ENCODE measurements at places on chromosomes 2 and 18.
A peak's percentile ranks its signal among the peaks of the same experiment; 100 is the strongest.

DNA sequence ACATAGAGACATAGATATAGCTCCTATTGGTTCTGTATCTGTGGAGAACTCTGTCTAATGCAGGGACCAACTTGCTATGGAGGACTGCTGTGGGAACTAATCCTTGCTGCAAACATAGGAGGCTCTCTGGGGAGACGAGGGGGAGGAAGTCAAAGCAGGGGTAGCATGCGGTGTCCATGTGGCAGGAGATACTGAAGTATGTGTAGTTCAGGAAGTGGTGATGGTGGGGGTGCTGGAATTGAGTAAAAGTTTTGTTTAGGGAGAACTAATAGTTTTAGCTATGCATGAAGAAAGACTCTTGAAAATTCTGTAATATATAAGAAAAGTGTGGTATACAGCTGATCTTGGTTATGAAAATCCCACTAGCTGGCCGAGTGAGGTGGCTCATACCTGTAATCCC is 62.0 kb downstream of the ANKRD44 start:
- no peak for DNase-seq

DNA sequence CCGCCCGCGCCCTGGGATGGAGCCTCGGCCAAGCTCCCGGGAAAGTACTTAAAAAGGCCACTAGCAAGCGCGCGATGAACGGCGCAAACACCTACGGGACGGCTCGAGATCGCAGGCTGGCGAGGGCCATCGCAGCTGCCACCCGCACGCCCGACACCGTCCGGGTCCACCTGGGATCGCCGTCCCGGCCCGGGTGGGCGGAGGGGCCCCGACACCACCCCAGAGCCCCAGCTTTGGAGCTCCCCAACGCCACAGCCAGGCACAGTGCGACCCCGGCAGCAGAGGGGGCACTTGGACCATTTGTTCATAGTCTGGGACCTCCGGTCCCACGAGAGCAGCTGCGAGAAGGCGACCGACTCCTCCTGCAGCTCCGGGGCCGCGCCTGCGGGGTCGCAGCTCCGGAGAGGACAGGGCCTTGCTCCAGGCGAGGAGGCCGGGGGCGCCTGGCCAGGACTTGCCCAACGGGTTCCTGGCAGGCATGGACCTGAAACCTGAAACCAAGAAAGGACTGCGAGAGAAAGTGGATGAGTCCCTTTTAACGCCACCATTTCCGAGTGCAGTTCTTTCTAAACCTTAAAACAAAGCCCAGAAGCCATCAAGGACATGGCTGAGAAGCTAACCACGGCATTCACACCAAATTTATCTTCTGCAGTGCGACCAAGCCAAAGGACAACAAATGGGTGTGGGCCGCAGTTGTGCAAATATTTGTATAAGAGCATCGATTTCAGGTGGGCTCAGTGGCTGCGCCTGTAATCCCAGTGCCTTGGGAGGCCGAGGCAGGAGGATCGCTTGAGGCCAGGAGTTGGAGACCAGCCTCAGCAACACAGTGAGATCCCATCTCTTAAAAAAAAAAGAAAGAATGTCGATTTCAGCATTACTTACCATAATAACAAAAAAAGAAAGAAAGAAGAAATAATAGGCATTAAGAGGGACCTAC is 54.0 kb upstream of the IMP4 start:
- no peak for DNase-seq

DNA sequence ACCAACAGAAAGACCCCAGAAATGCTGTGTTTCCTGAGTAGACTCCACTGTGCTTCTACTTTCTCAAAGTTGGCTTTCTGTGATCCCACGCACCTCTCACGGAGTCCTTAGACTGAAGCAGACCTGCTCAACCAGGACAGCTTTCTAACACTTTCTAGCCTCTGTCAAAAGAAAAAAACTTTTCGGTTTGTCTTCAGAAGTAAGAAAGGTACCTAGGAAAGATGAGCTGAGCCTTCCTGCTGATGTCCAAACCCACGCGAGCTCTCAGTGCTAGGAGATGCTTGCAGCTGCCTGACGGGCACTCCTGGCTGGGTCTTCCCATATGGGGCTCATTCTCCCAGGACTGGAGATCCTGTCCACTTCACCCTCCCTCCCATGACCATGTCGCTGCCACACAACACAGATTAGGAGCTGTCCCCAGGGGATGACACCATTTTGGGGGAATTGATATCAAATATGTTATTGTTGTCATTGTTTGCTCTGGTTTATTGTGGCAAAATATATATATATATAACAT is 49.2 kb upstream of the DAPL1 start:
- DNase-seq: no peak

DNA sequence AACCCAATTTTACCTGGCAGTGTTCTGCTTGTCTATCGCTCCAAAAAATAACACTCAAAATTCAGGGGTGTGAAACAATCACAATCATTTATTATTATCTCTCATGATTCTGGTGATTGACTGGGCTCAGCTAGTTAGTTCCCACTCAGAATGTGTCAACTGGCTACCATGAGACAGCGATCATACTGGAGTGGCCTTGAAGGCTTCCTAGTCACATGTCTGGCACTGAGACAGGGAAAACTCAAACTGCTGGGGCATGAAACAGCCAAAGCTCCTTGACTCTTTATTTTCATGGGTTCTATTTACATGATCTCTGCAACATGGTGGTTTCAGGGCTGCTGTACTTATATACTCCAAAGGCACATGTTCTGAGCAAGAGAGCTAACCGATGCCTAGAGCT is 6.2 kb upstream of the ANXA4 start:
- no peak for DNase-seq

DNA sequence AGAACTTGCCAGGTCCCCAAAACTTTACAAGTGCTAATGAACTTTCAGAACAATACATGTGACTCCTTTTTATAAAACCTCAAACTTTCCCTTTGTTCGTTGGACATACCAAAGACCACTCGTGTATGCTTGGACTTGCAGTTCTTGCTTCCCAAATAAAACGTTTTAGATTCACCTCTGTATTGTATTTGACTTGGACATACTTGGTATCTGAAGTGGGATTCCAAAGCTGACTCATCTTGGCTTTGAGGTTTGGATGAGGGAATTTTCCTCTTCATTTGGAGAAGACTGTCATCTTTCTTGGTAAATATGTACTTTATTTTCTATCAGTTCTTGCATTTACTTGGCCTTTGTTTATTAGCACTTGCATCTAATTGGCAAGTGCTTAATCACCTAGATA is 8.0 kb upstream of the CYB5A start:
- no peak for DNase-seq

DNA sequence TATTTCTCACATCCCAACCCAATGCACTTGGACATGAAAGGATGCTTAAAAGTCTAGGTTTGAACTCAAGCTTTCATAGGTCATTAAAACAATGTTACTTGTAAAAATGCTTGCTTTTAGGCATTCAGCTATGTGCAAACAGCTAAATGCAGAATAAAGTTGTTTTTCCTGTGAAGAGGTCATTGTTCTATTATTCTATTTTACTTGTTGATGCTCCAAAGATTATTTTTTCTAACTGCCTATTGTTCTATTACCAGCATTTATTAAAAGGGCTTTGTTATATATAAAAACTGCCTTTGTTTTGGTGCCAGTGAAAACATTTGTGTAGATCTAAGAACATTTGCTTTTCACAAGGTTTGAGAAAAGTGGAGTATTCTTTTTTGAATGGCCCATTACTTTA is 49.4 kb downstream of the TMEM178A start:
- no peak for DNase-seq

GRCh38 chr2:189298481-189298880 is 118.9 kb upstream of the COL5A2 start:
- no peak for DNase-seq

DNA sequence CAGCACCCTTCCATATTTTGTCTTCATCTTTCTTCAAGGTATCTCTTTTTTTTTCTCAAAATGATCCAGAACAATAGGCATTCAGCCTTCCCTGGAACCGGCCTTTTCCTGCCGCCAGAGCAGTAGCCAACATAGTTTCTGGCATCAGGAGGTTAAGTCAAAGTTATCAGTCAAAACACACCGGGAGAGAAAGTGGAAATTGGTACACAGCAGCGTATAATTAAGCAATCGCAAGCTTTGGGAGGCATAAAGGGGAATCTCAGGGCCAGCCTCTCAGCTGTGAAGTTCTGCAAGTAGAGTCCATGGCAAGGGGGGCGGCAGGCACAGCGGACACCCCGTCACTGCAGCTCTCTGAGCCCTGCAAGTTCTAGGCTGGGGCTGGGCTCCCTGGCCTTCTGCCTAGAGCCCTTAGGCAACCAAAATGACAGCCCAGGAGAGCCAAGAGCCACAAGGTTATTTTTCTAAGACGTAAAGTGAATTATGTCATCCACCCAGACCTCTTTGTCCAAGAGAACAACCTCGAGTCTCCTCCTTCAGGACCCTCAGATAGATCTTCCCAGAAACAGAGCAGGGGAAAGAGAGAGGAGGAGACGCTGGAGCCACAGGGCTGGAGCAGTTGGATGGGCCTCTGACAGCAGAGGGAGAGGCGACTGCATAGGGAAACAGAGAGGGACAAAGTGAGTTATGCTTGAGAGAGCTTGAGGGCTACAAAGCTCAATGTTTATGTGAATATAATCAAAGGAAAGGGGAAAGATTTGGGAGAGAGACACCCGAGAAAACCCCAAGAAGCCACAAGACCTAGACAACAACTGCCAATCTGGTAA is 114.7 kb downstream of the BCL2L11 start:
- DNase-seq: no peak

GRCh38 chr2:204877691-204878090 is 332.4 kb downstream of the PARD3B start:
- no peak for DNase-seq

GRCh38 chr2:119950966-119951365 is 61.9 kb upstream of the EPB41L5 start:
- no peak for DNase-seq

DNA sequence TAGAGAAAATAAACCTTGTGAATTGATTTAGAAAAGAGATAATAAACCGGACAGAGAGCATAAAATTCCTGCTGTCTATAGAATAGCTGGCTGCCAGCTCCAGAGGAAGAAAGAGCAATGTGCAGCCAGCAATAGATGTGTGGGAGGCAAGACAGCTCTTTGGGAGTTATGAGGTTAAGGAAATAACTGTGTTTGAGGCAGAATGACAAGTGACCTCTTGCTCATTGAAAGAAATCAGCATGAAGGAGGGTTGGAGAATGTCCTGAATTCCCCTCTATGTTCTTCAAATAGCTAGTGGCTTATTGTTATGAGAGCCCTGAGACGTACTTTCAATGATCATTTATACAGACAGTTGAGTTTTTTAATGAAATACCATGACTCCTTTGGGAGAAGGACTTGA is 1009.9 kb upstream of the NXPH2 start:
- DNase-seq: no peak

GRCh38 chr2:218658671-218659257 is 659 bp downstream of the ZNF142 start:
- DNase-seq: peak; percentile 19

GRCh38 chr2:188410504-188411235 is 119.0 kb downstream of the GULP1 start:
- DNase-seq: no peak

DNA sequence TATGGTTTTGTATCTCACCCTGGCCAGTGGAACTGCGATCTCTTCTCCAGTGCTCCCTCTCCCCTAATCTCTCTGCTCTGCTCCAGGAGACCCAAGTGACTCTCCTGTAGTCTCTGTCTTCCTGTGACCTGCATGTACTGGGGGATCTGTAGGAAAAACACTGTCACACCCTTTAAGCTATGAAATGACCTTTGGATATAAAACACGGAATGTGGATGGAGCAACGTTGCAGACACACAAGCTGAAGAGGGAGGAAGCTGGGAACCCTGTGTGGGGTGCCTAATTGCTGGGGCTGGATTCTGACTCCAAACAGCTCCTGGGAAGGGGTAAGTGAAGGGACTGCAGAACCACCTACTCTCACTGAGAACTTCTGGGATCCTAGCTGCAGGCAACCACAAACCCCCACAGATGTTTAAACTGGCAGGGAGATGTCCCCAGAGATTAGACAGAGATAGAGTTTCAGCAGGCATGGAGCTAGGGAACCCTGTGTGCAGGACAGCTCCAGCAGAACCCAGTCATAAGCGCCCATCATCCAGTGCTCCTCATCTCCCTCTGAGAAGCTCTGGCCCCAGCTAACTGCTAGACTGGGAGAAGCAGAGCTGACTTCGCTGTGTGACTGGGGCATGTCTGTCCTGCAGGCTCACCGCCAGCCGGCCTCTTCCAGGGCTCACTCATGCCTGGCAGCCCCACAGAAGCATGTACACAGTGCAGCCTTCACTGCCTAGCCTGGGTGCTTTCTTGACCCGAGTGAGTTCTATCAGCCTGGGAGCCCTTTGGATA is 482.7 kb upstream of the SETBP1 start:
- no peak for DNase-seq

- DNase-seq: no peak
Observed at GRCh38 chr2:15662026-15662425, 70.4 kb downstream of the DDX1 start.

DNA sequence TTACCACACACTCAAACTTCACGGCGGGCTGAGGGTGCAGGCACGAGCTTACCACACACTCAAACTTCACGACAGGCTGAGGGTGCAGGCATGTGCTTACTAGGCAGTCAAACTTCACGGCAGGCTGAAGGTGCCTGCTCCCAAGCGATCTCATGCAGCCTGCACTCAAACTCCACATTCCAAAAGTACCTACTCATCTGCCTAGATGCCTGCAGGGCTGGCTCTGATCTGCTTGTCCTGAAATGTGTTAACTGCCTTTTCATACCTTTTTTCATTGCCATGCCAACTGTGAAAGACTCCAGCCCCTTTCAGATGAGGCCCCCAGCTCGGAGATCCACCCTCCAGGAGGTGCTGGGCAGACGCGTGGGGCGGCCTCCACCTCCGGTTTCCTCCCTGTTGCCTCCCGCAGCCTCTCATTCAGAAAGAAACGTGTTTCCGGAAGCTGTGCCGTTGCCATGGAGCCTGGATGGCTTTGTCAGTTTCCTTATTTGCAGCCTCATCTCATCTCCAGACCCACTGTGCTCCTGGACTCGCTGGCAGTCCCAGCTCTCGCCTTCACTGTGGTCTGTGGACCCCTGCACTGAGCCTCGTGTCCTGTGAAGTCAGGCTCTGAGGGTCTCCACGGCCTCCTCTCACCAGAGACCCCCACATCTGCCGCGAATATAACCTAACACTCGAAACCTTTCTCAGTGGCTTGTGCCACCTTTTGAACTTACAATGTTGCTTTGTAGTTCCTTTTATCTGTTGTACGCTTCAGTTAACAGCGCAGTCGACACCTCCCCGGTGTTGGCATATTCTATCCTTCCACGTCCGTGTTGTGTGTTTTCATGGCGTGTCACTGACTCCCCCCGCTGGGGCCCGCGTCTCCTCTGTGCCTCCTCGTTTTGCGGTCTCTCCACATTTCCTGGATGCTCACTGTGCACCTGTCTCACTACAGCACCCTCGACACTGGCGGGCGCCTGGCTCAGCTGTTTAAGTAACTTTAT is 106.1 kb upstream of the ALKAL2 start:
- DNase-seq: peak; percentile 72

Data from T-helper 1 cell (primary cell).